Calu3 (cell line): ENCODE measurements at places on chromosomes 6 and 20.

DNA sequence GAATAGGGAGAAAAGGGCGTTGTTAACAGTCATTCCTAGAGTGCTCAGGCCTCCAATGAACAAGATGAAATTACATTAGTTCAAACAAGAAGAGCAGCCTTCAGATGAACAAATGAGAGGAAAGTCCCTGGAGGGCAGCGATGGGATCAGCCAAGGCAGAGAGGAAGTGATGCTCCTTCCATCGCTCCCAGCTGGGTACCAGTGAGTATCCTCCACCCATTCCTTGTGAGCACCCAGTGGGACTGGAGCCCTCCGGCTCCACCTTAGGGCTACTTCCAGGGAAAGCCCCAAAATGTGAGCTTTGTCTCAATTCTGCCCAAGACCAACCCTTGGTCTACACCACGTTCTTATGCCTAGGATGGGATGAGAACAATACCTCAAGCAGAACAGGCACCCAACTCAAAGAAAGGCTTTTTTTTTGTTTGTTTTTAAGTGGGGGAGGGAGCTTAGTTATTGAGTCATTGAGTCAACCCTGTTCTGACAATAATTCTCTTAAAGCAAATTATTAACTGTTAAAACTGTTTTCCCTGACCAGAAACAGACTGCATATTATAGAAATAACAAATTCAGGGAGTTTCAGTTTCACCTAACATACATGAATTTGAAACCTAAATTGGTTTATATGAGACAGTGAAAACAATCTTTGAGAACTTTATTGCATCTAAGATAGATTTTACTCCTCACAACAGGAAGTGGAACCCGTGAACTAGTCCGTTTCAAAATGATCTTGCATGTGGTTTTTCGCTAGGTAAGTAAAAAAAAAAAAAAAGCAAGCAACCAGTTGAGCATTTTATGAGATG, 106.9 kb downstream of the IPCEF1 start:
- no peak for DNase-seq

GRCh38 chr6:170005665-170006064, 254.2 kb downstream of the ERMARD start:
- DNase-seq, result no peak

DNA sequence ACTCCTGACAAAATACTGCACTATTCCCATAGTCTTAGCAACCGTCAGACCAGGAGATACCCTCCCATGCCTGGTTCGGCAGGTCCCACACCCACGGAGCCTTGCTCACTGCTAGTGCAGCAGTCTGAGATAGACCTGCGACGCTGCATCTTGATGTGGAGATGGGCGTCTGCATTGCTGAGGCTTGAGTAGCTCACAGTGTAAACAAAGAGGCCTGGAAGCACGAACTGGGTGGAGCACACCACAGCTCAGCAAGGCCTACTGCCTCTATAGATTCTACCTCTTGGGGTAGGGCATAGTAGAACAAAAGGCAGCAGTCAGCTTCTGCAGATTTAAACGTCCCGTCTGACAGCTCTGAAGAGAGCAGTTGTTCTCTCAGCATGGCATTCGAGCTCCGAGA, 25.4 kb downstream of the TMEM244 start:
- DNase-seq, result peak; percentile 55

- DNase-seq, result peak; percentile 18
Observed at GRCh38 chr20:62030834-62031434, 34.7 kb downstream of the TAF4 start.

DNA sequence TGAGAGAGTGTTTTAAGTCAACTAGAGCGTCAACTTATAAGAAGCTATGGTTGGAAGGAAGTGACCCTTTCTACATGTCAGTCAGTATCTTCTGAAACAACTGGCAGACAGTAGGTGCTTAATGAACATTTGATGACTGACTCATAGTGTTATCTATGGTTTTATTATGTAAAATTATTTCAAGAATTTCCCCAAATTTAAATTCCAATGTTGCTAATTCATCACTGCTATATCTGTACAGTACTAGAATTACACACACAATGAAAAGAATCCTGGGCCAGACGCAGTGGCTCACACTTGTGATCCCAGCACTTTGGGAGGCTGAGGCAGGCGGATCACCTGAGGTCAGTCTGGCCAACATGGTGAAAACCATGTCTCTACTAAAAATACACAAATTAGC, 721.4 kb upstream of the FLRT3 start:
- DNase-seq, result no peak

- no peak for DNase-seq
Observed at GRCh38 chr6:46234156-46234556, 63.4 kb upstream of the ENPP5 start.

DNA sequence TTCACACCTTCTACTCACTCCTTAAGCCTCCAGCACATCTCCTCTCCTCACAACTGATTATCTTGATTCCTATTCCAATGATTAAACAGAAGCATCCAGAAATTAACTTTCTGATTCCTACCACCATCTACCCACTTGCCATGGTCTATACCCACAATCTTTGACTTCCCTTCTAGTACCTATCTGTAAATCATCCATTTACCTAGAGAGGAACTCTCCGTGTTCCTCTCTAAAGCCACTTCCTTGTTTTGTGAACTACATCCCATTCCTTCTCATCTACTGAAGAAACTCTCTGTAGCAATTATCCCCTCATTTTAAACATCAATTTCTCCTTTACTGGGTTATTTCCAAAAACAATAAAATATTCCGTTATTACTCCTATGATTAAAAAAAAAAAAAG, 167.3 kb downstream of the ARHGAP18 start:
- DNase-seq, result no peak

DNA sequence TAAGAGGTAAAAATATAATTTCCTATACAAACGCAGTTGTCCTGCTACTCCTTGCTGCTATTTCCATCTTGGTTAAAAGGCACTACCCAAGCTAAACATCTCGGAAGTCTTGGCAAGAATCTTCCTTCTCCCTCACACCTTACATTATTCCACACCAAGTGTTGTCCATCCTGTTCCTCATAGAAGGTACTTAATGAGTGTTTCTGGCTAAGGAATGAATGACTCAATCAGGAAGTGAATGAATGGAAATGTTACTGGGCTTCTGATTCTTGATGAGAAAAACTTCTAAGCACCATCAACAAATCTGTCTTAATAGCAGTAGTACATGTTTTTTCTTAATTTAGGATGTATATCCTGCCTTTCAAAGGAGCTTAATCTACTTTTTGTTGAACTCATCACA, 40.6 kb upstream of the RSPO3 start:
- no peak for DNase-seq

- no peak for DNase-seq
Observed at GRCh38 chr20:53419693-53420460, 173.8 kb downstream of the ZNF217 start.
